ENCODE measurements at places on chromosomes 5 and 9.

- no peak for DNase-seq
Observed at GRCh38 chr5:77419644-77420582, 72.2 kb downstream of the WDR41 start.

- DNase-seq: no peak
Observed at GRCh38 chr9:91197232-91198181, 164.2 kb downstream of the AUH start.

GRCh38 chr9:134554373-134555093 is 87.1 kb upstream of the COL5A1 start:
- DNase-seq: no peak

GRCh38 chr9:71678999-71679398 is 89.3 kb downstream of the CEMIP2 start:
- no peak for DNase-seq

DNA sequence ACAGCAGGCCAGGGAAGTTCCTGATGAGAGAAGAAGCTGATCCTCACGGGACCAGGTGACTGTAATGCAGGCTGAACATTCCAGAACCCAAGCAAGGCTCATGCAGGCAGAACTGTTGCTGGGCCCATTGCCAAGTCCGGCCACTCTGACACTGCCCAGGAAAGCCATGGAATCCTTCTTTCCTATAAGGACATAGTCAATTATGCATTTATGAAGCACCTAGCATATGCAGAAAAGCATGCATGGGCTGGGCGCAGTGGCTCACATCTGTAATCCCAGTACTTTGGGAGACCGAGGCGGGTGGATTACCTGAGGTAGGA is 83.7 kb upstream of the SLC1A3 start:
- DNase-seq: no peak

DNA sequence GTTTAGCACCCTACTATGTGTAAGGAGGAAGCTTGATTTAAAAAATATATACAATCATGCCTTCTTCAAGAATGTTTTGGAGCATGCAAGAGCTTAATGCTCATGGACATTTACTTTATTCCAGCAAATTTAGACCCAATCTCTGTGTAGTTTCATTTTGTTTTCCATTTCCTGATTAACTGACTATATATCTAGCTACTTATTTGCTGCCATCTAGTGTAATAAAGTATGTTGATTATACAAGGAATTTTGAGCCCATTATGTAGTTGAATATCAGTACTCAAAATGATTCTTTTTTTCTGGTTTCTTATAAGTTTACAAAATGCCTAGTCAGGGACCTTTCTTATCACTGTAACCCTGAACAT is 100.0 kb upstream of the CCDC152 start:
- no peak for DNase-seq

- DNase-seq: no peak
Observed at GRCh38 chr9:79490657-79491248, 81.0 kb upstream of the TLE4 start.

- DNase-seq: no peak
Observed at GRCh38 chr5:154221371-154221896, 30.9 kb downstream of the GALNT10 start.

DNA sequence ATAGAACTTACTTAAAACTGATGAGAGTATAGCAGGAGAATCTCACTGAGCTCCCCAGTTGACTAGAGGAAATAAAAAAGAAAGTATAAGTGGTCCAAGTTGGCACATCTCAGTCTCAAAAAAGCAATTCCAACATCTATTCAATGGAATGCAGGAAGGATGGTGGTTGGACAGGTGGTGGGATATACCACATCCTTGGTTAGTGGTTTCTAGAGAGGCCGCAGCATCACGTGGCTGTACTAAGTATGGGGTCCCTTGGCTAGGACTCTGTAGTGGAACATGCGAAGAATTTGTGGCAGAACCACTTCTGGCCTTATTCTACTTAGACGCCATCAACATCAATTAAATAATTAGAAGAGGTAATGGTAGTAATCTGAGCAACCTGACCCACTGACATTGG is 232.4 kb downstream of the SAXO1 start:
- DNase-seq: no peak

GRCh38 chr5:100775533-100775855 is 127.6 kb downstream of the ST8SIA4 start:
- no peak for DNase-seq

DNA sequence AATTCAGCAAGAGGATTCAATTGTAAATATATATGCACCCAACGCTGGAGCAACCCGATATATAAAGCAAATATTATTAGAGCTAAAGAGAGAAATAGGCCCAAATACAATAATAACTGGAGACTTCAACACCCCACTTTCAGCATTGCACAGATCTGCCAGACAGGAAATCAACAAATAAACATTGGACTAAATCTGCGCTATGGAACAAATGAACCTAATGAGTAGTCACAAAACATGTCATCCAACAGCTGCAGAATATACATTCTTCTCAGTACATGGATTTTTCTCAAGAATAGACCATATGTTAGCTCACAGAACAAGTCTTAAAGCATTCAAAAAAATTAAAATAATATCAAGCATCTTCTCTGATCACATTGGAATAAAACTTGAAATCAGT is 86.1 kb upstream of the SLC1A1 start:
- no peak for DNase-seq

GRCh38 chr9:272251-273213 is 57.9 kb downstream of the DOCK8 start:
- DNase-seq: peak; percentile 63

DNA sequence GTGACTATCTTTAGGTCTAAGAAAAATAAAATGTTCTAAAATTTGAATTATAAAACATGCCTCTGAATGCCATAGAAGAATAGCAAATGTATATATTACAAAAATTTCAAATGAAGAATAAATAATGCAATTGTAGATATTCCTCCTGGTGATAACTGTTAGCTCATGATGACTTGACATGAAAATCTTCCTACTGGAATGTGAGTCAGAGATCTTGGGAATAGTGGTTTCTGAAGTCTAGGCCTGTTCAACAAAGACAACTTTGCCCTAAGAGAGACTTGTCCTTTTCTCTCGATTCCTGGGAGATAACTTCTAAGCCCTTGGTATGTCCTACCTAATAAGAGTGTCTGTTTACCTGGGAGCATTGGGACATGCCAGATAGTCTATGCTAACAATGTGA is 746.3 kb upstream of the RIOK2 start:
- no peak for DNase-seq

DNA sequence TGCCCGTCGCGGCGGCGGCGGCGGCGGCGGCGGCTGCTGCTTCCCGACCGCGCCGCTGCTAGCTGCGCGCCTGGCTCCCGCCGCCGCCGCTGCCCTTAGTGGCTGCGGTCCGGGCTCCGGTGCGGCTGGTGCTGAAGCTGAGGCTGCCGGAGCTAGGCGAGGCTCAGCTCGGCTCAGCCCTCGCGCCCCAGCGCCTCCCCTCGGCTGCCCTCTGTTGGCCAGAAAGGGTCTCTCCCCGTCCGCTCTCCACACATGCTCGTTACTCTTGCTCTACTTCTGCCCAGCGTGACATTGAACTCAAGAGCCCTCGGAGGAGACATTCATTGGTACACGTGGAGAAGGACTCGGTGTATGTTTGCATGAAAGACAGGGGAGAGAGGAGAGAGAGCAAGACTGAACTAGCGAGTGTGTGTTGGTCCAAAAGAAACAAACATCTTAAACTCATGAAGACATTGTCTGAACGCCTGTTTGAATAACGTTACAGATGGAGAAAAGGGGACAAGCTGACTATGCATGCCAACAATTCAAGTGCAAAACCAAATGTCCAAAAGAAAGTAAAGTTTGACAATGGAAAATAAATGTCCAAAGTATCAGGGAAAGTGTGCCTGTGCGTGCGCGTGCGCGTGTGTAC is at the start of gene HCN1:
Gene HCN1, minus strand, starts transcription at position 175 of the 631 bp plus-strand sequence.
- no peak for DNase-seq

DNA sequence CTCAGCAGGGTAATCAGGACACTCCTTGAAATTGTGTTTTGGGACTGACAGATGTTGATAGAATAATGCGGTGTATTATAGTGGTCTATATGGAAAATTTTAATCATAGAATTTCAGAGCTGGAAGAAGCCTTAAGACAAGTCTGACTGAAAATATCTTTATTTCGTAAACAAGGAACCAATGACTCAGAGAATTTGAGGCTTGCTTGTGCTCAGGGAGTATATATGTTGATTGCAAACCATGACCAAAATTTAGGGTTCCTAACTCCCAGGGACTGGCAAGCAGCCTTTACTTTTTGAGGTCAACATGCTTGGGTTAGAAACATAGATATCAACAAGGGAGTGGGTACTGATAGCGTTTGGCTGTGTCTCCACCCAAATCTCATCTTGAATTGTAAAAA is 287.2 kb downstream of the CD180 start:
- DNase-seq: no peak

GRCh38 chr5:67206929-67207328 is 10.3 kb upstream of the CD180 start:
- peak; percentile 57 for DNase-seq

GRCh38 chr9:117825609-117826347 is 121.6 kb downstream of the TLR4 start:
- peak; percentile 7 for DNase-seq

GRCh38 chr5:38768412-38769211 is 77.2 kb upstream of the OSMR start:
- no peak for DNase-seq

- DNase-seq: no peak
Observed at GRCh38 chr5:77928776-77929300, 152.7 kb upstream of the TBCA start.

DNA sequence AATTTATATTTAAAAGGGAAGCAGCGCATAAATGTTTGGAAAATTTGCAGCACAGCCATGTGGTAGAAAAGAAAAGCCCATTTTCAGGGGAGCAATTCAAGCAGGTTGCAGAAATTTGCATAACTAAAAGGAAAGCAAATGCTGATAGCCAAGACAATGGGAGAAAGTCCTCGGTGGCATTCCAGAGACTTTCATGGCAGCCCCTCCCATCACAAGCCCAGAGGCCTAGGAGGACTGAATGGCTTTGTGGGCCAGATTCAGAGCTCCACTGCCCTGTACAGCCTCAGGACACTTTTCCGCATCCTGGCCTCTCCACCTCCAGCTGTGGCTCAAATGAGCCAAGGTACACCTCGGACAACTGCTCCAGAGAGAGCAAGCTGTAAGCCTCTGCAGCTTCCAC is 462.9 kb downstream of the CDK5RAP2 start:
- DNase-seq: no peak

GRCh38 chr9:30970812-30971211 is 1413.6 kb upstream of the ACO1 start:
- no peak for DNase-seq

DNA sequence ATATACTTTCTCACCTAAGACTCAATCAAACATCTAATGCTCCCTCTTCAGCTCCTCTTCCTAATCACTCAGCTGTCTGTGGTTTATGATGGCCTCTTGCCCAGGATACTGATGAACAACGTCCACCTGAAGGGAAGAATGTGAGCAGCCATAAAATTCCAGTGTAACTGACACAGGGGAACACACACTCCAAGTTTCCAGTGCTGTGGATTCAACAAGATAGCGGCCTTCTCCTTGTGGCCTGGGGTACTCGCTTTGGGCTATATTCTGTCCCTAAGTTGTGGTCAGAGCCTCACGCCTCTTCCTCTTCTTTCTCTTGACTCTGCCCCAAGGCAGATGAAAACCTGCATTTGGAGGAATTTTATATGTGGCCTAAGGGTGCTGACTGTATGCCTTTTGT is 11.7 kb downstream of the B4GALT1 start:
- DNase-seq: no peak

DNA sequence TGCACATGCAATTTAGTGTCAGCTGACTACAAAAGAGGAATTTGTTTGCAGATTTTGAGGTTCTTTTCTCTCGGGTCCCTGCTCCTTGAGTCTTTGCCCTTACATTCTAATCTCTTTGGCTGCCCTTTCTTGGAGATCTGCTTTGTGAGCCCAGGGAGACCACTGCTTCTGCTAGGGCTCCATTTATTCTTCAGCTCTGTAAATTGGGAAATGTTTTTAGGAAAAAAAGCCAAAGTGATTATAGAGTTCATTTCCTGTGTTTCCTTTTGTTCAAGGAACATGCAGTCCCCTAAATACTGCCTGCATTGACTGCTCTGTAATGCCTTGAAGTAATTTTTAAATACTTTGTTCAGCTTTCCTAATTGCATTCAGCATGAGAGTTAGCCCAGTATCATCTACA is 197.4 kb downstream of the CSNK1G3 start:
- DNase-seq: no peak

DNA sequence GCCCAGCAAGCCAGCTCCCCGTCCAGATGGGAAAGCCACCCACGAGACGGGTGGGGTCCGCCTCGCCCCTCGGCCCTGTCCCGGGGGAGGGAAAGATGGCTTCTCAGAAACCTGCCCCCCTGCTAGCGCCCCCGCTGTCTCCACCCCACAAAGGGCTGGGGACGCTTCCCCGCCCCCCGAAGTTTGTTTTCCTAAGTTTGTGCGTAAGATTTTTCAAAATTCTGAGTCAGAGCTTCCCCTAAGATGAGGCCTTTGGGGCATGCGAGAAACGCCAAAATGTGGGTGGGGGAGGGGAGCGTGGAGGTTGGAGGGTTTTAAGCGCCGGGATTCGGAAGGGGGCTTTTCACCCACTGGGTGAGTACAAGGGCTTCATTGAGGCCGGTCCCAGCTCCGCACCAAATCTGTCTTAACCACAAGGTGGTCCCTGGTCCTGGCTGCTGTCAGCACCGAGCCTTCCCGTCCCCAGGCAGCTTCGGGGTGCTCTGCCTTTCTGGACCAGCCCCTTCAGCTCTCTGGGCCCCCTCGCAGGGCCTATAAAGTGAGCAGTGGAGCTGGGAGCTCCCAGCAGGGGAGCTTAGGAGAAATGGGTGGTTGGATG is 32.3 kb downstream of the PRRX2 start:
- no peak for DNase-seq

DNA sequence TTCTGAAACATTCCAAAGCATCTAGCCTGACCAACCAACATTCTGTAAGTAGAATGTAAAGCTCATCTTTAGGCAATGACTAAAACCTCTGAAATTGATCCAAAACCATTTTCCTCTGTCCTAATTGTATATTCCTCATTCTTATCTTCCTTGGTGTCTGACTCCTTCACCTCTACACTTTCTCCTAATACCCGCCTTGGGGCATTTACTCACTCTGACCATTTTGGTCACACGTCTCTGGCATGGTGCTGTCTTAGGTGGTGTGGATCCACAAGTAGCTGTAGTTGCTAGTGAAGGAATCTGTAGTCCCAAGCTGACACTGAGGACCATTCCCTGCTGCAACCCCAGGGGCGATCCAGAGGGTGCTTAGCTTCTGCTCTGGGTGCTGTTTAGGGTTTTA is 40.8 kb upstream of the LMNB1 start:
- DNase-seq: no peak

- no peak for DNase-seq
Observed at GRCh38 chr5:80291761-80292160, 28.0 kb upstream of the SPZ1 start.

DNA sequence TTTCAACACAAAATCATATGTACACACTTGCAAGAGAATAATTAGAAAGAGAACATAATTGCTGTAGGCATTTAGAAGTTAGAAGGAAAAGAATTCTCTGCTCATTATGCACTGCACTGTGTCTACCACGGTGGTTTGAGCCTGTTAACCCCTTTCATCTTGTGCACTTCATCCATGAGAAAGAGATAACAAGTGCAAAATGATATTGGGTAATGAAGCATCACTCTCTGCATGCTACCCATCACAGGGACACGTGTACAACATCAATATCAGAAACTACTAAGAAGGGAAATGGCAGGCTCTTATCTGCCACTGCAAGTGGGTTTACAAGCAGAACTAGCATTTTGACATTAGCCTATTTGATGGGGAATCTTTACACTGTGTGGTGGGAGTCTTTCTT is 202.6 kb downstream of the CDH12 start:
- no peak for DNase-seq

GRCh38 chr9:91246846-91247245 is 114.9 kb downstream of the AUH start:
- no peak for DNase-seq

Measured in activated CD8-positive, alpha-beta memory T cell treated with anti-CD3 and anti-CD28 coated beads for 1 hour (primary cell).